Uterus (tissue), 4 donors: ENCODE measurements at places on chromosomes 1 and 21. TPM values are rescaled to one million over a fixed set of nuclear protein-coding genes. Genes with fewer than 3 reads are reported as not detected.
A peak's percentile ranks its signal among the peaks of the same experiment; 100 is the strongest.

- no peak for DNase-seq
Observed at GRCh38 chr1:51565009-51565408, 45.9 kb upstream of the EPS15 start.

GRCh38 chr21:45330075-45330781 lies 42.5 kb upstream of the POFUT2 start:
- peak; percentile 59 for DNase-seq

DNA sequence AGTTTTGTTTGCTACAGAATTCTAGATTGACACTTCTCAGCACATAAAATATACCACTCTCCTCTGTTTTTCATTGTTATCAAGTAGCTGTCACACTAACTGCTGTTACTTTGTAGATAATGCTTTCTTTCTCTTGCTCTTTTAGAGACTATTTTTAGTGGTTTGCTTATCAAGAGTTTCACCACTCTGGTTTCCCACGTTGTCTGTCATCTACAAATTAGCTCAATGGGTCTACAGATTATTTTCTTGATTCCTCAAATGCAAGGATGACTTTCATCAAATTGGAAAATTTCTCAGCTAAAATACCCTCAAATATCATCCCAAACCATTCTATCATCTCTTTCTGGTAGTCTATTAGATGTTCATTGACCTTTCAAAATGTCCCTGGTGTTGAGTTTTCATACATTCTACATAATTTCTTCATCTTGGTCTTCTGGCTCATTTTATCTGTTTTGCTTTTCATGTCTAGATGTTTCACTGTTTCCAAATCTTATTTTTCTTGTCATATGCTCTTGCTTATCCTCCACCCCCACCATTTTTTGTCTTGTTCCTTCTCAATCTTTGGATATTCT lies 122.5 kb downstream of the TRIM33 start:
- no peak for DNase-seq

GRCh38 chr1:239771550-239771949 lies 320.1 kb upstream of the FMN2 start:
- DNase-seq = no peak

GRCh38 chr21:31343680-31344480 lies at the start of gene TIAM1:
Gene TIAM1 (minus strand): TSS chr21:31344261. CDS start chr21:31266972, 77,289 bp downstream.
- no peak for DNase-seq

- DNase-seq = no peak
Observed at GRCh38 chr1:246043556-246043955, 463.5 kb downstream of the SMYD3 start.

DNA sequence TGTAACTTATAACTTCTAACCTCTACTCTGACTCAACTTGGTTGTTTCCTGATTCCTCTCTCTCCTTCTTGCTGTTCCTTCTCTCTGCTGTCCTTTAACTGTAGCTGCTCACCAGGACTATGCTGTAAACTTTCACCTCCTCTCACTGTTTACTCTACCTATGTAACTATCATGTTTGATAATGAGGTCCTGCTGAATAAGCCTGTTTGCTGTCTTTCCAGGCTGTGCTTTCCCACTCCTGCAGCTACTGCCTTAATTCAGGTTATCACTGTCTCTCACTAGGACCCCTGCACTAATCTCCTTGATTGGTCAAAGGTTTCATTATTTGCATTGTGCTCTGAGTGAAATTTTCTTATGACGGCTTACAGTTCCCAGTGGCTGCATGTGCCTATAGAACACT lies 633.9 kb upstream of the PTBP2 start:
- no peak for DNase-seq

- DNase-seq = no peak
Observed at GRCh38 chr1:12275370-12275769, 45.5 kb downstream of the VPS13D start.

DNA sequence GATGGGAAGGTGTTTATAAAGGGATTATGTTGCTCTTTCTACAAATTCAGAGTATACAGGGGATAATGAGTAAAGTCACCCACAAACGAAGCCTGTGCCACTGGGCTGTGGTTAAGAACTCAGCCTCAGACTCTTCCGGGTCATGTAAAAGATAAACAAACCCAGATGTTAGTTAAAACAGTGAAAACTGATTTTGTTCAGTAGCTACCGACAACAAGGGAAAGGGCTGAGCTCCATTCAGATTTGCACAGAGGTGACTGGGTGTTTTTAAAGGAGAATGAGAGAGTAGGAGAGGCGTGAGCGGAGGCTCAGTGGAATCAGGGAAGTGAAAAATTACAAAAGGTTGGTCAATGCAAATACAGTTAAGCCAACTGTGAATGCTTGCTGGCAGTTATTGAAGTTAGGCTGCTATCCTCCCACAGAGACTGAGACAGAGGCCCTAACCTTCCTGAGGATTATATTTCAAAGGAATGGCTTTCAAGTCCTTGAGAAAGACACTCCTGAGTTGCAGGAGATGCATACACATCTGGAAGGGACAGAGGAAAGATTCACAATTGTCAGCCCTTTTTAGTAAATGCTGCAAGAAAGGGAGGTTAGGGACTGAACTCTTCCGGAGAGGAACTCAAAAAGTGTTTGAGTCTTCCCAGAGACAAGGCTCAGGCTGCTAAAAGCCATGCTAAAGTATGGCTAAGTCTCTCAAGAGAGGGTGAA lies 29.9 kb upstream of the SAMD13 start:
- no peak for DNase-seq

DNA sequence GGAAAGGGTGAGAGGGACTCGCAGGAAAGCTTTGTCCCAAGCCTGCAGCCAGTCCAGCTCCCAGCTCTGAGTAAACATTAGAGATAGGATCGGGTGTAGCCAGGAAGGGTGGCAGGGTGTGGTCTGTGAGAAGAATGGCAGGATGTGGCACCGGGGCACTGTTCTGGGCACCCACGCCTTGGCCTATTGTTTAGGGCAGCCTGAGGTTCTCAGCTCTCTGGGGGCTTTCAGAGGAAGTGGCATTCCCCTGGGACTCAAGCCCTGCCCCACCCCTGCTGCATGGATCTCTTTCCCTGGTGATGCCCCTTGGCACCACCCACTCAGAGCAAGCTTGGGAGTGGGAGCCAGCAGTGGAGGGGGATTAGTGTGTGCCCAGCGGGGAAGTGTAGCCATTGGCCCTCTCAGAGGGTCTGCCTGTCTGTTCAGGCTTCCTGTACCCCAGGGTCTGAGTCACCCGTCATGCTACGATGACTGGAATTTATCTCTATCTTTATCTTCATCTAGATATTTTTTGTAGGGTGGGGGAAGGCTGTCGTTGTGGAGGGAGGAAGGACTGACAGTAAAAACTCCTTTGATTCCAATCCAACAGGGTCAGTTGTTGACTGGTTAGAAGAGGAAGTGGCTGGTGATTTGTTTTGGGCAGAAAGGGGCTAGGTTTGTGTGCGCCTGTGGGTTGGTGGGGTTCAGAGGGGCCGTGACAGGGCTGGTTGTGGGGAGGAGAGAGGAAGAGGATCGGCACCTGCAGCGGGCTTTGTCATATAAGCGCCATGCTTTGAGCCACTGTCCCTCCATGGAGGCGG lies 31.6 kb downstream of the SOX13 start:
- DNase-seq = no peak

GRCh38 chr1:193065954-193066353 lies 6.5 kb downstream of the RO60 start:
- no peak for DNase-seq

- no peak for DNase-seq
Observed at GRCh38 chr1:2270260-2271100, 42.4 kb downstream of the SKI start.

DNA sequence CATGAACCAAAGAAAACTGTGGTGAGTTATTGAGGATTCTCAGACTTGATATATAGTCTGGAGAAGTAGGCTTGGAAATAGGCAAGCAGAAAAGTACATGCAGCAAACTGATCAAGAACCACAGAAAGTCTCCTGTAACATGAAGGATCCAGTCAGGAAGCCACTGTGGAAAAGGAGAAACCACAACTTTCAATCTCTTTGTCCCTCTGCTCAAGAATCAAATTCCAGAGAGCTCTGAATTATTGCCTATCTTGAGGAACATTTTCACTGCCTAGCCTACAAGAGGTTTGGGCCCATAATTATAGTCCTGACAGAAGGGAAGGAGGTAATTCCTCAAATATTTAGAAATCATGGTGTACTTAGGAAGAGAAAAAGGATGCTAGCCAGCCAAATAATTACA lies 43.0 kb upstream of the ADAMTS1 start:
- DNase-seq = no peak

DNA sequence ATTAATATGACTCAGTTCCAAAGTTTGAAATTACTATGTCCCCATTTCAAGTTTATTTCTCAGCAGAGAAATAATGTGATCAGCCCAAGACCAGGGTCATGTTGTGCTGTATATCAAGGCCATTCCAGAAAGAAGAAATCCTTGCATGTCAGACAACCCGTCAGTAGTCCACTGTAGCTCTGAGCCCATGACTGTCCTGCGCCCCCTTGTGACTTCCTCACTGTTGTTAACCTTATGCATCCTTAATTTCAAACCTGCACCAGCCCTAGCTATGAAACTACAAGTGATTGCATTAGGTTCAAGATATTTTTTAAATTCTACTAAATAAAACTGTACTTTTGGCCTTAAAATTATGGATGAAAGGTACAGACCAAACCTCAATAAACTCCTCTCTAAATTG lies 133.0 kb downstream of the LRRC7 start:
- DNase-seq = no peak

Gene TTC13
- 21.7 TPM for total RNA-seq

Gene S100A7A
- total RNA-seq = not detected

Gene AKR7A3
- not detected for total RNA-seq

Gene ANGPTL1
- 77.8 TPM for total RNA-seq

Gene ADORA1
- total RNA-seq = not detected

Gene CYP4A22
- not detected for total RNA-seq
